ENCODE measurements at places on chromosomes 7 and 10.

GRCh38 chr10:132541601-132542011, 4.0 kb downstream of the INPP5A start:
- H3K36me3 ChIP-seq, result no peaks in the 10 kb centered on the region
- H3K27me3 ChIP-seq, result no peaks in the 10 kb centered on the region
- no peak for DNase-seq
- H3K4me1 ChIP-seq, result peaks cover 35% of the 10 kb centered on the region
- H3K4me3 ChIP-seq, result no peak overlapping the region

GRCh38 chr7:152522571-152523067, 86.8 kb upstream of the KMT2C start:
- peak overlapping the region; percentile 61 for H3K27ac ChIP-seq
- DNase-seq, result peak; percentile 79
- H3K27me3 ChIP-seq, result no peaks in the 10 kb centered on the region

DNA sequence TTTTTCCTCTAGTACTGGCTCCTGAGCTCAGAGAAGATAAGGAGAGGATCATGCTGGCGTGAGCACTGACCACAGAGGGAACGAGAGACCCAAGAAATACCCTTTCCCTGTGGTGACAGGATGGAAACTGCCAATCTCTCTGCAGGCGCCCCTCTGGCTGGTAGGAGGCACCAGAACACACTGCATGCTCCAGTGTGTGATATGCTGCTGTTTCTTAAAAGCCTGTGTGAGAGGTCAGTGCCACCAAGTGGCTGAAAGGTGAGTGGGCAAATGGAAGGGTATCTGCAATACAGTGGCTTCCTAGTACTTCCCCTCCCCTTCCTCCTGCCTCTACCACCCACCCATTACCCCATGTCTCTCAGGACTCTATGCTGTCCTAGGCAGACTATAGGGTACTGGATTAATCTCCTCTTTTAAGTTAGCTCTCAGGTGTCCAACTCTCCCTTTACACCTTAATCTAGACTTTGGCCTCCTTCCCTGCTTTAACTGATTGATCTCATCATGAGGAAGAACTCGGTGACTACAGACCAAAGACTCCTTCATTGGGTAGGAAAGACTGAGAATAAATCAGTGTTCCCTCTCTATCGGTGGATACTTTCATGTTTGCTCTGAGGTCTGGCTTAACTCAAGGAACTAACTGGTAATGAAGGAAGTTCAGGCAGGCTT, 283.6 kb downstream of the ADRA2A start:
- no peaks in the 10 kb centered on the region for H3K36me3 ChIP-seq
- H3K4me3 ChIP-seq, result no peak overlapping the region
- no peak overlapping the region for H3K27ac ChIP-seq
- no peaks in the 10 kb centered on the region for H3K27me3 ChIP-seq
- H3K4me1 ChIP-seq, result no peaks in the 10 kb centered on the region
- peak; percentile 34 for DNase-seq

GRCh38 chr7:73829921-73830680, 695 bp upstream of the CLDN4 start:
- no peaks in the 10 kb centered on the region for H3K36me3 ChIP-seq
- H3K4me3 ChIP-seq, result no peak overlapping the region
- no peaks in the 10 kb centered on the region for H3K27me3 ChIP-seq

DNA sequence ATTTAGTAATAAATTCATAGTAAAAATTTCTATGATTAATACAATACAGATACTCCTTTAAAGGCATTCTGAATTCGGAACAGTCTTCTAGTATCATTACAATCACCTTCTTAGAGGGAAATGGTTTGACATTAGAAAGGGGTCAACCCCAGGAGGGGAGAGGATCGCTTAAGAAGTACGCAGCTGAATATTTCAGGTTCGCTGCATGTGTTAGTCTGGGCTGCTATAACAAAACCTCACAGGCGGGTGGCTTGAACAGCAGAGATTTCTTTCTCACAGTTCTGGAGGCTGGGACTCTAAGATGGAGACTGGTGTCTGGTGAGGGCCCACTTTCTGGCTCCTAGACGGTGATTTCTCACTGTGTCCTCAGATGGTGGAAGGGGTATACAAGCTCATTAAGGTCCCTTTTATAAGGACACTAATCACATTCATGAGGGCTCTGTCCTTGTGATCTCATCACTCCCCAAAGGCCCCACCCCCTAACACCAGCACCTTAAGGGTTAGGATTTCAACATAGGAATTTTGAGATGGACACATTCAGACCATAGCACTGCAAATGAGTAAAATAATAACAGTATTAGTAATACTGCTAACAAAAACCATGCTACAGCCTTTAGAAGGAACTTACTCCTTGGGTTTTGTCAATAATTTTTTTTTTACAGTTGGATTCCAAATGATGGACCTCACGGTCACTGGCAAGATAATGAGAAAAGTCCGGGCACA, 34.0 kb downstream of the GNA12 start:
- no peak for DNase-seq
- H3K4me1 ChIP-seq, result no peaks in the 10 kb centered on the region
- no peaks in the 10 kb centered on the region for H3K27me3 ChIP-seq
- no peak overlapping the region for H3K27ac ChIP-seq
- no peaks in the 10 kb centered on the region for H3K36me3 ChIP-seq
- H3K4me3 ChIP-seq, result no peak overlapping the region

Measured in adrenal gland (tissue), 19 donors.